ENCODE measurements at places on chromosomes 4 and X.

DNA sequence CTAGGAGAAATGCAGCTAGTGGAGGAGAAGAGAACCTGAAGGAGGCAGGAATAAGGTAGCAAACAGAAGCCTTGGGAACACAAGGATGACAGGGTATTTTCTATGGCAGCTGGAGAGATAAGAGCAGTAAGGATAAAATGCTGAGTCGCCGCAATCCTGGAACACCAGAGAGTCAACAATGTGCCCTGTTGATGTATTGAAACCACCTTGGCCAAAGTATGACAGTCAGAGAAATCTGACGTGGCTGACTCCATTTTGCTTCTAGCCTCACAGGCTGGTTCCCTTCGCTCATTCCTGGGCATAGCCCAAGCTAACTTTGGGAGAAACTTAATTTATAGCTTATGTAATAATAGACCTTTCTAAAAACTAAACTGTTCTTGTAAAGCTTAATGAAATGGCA is 56.6 kb upstream of the C4orf54 start:
- no peak for ATAC-seq

DNA sequence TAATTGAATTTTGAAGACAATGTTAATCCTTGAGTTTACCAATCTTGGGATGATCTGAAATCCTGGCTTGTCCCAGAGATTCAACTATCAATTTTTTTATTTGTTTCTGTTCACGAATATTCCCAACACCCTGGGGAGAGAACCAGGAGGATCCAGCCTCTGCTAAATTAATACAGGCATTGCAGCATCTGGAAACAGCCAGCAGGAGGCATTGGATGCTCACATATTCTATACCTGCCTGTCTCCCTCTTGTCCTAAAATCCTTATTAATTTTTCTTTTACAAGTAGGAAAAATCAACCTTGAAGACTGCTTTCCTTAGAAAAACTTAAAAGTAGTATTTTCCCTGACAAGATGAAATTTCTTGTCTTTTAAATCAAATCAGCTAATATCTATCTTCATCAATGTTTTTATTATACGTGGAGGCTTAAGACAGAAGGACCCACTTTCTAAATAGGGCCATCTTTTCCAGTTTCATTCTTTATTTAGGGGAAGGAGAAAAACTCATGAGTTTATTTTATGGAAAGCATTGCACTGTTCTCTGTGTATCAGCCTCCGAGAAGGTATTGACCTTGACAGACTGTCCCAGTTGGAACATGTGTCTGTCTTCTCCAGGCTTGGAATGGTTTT is 102.4 kb downstream of the CLNK start:
- no peak for ATAC-seq

GRCh38 chrX:152197465-152197864 is 59.1 kb upstream of the MAGEA10 start:
- no peak for ATAC-seq

DNA sequence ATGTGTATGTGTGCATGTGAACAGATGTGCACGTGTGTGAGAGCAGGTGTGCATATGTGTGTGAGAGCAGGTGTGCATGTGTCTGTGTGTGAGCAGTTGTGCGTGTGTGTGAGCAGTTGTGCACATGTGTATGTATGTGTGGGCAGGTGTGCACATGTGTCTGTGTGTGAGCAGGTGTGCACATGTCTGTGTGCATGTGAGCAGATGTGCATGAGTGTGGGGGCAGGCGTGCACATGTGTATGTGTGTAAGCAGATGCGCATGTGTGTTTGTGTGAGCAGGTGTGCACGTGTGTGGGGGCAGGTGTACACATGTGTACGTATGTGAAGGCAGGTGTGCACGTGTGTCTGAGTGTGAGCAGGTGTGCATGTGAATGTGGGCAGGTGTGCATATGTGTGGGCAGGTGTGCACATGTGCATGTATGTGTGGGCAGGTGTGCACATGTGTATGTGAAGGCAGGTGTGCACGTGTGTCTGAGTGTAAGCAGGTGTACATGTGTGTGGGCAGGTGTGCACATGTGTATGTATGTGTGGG is 66.5 kb upstream of the LRPAP1 start:
- ATAC-seq, result no peak

- ATAC-seq, result no peak
These were observed 105.2 kb upstream of the FAM9A start for GRCh38 chrX:8906299-8906938.

DNA sequence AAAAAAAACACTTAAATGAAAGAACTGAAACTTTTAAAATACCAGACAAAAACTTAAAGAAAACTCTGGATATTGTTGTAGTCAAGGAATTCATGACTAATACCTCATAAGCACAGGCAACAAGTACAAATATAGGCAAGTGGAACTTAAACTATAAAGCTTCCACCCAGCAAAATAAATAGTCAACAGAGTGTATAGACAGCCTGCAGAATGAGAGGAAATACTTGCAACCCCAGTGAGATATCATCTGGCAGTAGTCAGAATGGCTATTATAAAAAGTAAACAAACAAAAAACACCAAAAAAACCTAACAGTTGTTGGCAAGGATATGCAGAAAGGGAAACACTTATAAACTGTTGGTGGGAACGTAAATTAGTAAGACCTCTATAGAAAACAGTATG is 9.6 kb upstream of the RPS6KA6 start:
- ATAC-seq, result no peak

GRCh38 chr4:109294468-109295020 is 7.9 kb downstream of the COL25A1 start:
- ATAC-seq, result no peak

GRCh38 chr4:31548823-31549222 is 828.7 kb downstream of the PCDH7 start:
- ATAC-seq, result no peak
